ENCODE measurements at places on chromosomes 4 and X.

DNA sequence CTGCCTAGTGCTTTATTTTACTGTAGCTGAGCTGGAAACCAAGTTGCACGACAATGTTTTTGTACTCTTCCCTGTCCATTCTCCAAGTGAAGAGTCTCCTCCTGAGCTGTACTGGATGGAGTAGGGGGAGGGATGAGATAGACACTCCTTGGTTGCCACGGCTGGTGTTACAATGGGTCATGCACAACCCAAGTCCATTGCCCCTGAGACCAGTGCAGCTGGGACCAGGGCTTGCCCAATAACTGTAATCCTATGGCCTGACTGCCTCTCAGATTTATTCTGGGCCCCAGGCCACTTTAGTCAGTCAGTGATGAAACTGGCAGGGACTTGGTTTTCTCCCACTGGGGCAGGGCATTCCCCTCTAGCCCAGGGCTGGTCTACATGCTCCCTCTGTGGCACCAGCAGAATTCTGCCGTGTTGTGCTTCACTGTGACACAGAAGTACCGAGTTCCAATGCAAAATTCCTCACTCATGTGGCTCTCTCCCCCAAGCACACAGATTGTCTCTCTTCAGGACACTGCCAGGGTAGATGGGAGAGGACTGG is 203.3 kb upstream of the PCDH18 start:
- DNase-seq, result no peak

GRCh38 chrX:109840585-109840984 is 107.5 kb upstream of the ACSL4 start:
- no peak for DNase-seq

DNA sequence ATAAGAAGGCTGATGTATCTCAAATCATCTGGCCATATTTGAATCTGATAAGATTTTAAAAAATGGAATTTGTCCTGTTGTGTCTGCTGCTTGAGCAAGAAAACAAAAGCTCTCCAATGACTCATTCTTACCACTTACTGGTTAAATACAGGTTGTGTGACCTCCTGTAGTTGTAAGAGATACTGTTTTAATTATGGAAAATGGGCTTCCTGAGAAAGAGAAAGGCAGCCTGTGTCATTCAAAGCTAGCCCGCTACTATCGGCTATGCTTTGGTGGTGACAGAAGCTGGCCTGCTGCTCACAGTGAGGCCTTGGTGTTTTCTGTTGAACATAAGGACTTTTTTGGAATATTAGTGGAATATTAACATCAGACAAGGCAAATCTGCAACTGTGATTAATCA is 1722.1 kb upstream of the PCDH10 start:
- DNase-seq, result no peak

- DNase-seq, result no peak
Observed at GRCh38 chr4:96262057-96262456, 422.2 kb downstream of the PDHA2 start.

DNA sequence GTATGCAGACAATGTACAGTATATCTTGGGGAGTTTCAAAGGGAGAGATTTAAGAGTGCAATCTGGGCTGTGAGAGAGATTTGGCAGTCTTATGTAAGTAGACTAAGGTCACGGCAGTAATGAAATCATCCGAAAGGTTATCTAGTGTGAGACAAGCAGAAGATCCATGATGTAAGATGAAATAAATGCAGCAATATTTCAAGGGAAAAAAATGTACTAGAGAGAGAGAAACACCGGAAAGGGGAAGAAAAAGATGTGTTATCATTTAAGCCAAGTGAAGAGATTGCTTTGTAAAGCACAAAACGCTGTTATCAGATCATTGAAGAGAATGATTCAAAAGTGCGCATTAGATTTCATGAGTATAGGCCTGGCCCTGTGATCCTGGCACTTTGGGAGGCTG is 88.4 kb upstream of the GUCY1A1 start:
- DNase-seq, result no peak

DNA sequence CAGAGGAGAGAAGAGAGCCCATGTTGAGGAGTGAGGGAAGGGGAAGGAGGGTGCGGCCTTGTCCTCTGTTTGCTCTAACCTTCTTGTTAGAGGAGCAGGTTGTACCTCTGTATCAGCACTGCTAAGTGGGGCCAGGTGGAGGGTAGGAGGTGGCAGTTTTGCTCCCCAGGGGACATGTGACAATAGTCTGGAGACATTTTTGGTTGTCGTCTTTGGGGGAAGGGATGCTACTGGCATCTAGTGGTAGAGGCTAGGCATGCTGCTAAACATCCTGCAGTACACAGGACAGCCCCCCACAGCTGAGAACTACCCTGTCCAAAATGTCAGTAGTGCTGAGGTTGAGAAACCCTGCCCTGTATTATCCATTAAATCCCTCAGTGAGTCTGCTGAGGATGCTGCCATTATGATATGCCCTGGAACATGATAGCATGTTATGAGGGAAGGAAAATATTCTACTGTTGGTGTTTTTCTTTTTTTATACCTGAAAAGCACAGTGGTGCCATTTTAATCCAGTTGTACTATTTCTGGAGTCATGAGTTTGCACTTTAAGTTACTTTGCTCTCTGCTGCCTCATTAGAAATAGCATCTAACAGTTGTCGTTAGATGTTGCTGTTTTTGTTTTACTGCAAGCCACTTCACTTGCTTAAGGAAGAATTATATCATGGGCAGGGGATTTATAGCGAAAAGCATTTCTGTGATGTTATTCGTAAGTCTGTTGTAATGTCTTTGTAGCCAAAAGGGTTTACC is 90.6 kb downstream of the LRP2BP start:
- no peak for DNase-seq

GRCh38 chrX:41302370-41302769 is 31.6 kb upstream of the DDX3X start:
- no peak for DNase-seq

DNA sequence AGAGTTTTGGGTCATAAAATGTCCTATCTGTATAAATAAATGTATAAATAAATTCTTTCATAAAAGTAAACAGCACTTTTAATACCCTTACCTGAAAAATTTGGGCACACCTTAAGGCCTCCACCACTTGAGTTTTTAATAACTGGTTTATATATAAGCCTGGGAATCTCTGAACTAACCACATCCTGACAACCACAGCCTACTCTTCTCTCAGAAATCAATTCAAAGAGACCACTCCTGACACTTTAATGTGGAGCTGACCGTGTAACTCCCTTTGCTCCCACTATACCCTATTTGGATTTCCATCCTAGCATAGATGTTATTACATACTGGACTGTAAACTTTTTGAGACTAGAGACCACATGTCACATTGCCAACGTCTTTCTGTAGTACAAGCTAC is 3.5 kb downstream of the FBXL5 start:
- no peak for DNase-seq

- peak; percentile 37 for DNase-seq
Observed at GRCh38 chr4:39976945-39977488, 694 bp downstream of the PDS5A start.
